ENCODE measurements at places on chromosomes 11 and 22.

DNA sequence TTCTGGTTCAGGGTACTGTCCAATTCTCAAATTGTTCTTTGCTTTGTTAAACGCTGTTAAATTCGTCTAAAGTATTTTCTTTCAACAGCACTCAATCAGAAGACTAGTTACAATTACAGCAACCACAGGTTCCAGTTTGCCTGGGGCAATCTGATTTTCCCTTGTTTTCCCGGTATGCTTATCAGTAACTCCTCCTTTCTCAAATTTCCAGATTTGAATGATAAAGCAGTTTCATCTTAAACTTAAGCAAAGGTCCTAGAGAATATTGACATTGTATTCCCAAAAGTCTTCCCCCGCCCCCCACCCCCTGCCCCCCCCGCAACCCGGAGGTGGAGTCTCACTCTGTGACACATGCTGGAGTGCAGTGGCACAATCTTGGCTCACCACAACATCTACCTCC lies 10.5 kb upstream of the USP28 start:
- DNase-seq, result no peak

GRCh38 chr11:130480711-130481140 lies 32.3 kb downstream of the ADAMTS15 start:
- DNase-seq, result no peak

- DNase-seq, result no peak
These were observed 46.3 kb upstream of the ALKBH3 start for GRCh38 chr11:43834286-43834685.

DNA sequence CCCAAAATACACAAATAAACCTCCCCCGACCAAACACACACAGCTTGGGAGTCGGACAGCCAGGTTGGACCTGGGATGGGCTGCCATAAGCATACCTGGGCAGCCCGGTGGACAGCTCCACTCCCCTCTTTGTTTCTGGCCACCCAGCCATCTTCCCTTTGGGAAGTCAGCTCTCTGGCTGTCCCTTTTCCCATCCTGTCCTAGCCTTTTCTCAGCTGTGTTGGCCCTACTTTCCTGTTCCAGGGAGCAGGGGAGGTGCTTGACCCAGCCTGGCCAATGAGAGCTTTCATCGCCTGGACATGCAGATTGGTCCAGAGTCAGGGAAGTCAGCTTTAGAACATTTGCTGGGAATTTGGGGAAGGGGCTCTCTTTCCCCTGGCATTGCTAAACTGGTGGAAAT lies 68.7 kb upstream of the NECTIN1 start:
- no peak for DNase-seq

DNA sequence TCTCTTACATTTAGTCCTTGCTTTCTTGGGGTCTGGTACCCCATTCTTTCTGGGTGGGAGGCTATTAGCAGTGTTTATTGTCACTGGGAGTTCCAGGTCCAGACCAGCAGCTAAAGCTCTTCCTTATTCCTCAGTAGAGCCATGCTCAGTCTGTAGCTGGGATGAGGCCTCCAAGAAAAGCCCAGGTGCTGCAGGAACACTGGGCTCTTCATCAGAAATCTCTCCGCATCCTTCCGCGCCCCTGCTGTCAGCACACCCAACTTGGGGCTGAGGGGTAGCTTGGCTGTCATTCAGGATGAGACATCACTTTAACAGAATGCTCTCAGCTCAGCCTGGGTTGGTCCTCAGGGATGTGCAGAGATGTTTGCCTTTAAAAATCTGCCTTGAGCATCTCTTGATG lies 97.5 kb downstream of the GRAMD1B start:
- no peak for DNase-seq

DNA sequence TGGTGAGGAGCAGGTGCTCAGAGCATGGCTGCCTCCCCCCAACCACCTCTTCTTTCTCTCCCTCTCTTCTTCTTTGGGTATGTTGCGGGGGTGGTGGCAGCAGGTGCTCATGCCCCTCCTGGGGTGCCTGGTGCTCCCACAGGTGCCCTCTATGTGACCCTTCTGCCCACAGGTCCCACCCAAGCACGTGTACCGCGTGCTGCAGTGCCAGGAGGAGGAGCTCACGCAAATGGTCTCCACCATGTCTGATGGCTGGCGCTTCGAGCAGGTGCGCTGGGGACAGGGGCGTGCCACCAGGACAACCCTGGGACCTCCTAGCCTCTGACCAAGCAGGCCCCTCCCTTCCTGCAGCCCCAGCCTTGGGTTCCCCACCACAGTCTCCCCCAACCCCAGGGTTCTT lies 5.7 kb downstream of the KCTD17 start:
- no peak for DNase-seq

DNA sequence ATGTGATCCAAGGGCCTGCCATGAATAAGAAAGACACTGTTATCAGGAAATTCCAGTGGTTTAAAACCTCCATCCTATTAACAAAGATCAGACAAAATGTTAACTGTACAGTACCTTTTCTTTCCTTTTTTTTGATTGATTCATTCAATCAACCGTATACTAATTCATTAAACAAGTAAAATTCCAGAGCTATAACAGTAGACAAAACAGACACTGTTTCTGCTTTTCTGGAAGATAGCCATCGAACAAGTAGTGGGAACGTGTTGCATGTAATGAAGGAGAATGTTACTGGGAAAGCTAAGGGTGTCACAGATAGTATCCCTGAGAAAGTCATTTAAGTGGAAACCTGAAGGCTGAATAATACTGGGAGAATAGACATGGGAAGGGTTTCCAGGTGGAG lies 73.7 kb upstream of the ALKBH3 start:
- no peak for DNase-seq

- no peak for DNase-seq
These were observed 553.5 kb downstream of the TBC1D22A start for GRCh38 chr22:47315862-47316419.

- DNase-seq, result no peak
These were observed 18.8 kb downstream of the LARGE2 start for GRCh38 chr11:45941285-45941684.

DNA sequence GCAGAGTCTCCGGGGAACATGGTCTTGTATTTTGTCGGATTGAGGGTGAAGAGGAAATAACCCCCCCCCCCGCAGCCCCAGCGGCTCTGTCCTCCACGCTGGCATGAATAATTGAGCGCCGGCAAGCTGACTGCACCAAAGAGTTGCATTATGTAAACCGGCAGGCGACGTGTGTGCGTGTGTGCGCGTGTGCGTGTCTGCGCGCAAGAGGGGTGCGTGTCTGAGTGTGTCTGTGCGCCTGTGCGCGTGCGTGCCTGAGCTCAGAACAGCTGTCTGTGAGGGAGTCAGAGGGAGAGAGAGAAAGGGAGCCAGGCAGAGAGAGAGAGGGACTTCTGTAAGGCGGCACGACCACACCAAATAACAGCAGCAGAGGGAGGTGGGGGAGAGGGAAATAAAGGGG lies 94.4 kb downstream of the SCN3B start:
- DNase-seq, result peak; percentile 77

DNA sequence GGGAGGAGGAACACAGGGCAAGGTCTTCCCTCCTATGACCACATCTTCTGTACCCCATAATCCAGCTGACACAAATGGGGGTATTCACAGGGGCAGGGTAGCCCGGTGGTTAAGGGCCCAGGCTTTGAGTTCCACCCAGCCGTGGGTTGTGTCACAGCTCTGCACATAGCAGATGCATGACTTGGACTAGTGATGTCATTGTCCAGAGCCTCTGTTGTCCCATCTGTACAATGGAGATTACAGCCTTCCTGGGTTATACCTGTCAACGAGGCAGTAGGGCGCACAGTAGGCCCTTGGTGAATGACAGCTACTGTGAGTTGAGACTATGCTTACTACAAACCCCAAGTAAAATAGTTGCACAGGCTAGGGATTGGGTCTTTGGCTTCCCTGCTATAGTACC lies 99.3 kb upstream of the CRYBB3 start:
- no peak for DNase-seq

DNA sequence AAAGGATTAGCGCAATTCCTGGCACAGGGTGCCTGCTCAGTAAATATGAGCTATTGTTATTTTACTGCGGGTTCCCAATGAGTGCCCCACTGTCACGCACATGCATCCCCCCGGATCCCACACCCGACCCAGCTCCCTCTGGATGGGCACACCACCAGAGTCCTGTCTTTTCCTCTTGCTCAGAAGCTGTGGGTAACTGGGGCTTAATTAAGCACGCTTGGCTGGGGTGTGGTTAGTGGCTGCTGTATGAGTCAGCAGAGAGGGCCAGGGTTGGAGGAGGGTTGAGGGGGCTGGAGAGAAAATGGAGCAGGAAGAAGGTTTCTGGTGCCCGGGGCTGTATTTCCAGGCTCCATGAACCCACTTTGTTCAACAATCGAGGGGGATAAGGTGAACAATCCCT lies 30.3 kb upstream of the NECTIN1 start:
- DNase-seq, result no peak

DNA sequence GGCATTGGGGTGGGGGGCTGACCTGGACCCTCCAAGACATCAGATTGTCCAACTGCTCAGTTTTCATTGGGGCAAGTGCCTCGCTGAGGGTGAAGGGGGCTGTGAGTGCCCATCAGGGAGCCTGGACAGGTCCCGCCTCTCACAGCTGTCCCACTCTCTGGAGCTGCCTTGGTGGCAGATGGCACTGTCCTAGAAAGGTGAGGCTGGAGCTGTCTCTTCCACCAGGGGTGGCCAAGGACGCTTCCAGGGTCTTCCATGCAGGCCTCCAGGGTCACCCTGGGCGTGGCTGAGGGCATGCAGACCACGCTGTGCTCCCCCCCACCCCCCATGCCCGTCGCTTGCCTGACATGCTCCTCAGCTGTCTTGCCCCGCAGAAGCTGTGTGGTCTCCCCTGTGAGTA lies 53.5 kb upstream of the CCDC188 start:
- DNase-seq, result no peak

- DNase-seq, result peak; percentile 97
These were observed at the start of gene SERGEF for GRCh38 chr11:18012906-18013781. Gene SERGEF (minus strand): TSS chr11:18013047. CDS start chr11:18013010, 37 bp downstream.

- DNase-seq, result no peak
These were observed 930 bp downstream of the SCYL1 start for GRCh38 chr11:65525546-65526480.

- no peak for DNase-seq
These were observed 77.8 kb upstream of the DDI1 start for GRCh38 chr11:103958475-103959215.

DNA sequence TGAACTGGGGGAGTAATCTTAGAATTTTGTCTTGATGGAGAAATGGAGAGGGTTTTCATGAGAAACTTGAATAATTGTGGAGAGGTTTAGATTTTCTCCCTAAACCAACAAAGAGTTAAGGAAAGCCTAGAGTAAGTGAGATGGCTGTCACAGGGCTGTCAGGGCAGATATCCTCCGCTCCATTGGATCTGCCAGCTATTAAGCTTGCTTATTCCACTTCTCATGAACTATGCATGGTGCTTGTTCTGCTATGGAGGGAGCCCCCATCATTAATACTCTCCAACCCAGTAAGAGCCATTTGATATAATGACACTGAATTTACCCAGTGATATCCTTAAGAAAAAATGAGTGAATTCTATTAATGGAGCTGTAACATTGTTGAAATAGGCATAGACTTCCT lies 342.8 kb upstream of the MTNR1B start:
- DNase-seq, result no peak

GRCh38 chr11:113684496-113684895 lies 21.6 kb downstream of the TMPRSS5 start:
- DNase-seq, result no peak

DNA sequence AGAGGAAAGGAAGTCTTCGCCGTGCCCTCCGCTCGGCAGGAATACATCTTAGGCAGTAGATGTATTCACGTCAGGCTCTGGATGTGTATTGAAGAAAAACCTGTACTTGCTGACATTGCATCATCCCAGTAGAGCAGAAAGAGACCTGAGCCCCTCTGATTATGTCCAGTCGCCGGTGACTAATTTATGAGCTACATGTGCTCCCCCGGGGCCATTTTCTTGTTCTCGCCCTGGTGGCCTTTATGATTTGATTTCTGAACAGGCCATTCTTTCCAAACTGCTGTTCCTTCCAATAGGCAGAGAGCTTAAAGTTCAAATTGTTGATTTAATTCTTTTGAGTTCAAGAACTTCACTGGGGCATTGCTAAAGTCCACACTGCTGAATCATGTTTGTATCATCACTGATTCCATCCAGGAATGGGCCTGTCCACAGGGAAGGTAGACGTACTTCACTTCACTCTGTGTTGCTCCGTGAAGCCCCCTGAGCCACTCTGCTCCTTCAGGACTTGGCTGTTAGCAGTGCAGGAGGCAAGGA lies 137.3 kb upstream of the RASSF10 start:
- no peak for DNase-seq

DNA sequence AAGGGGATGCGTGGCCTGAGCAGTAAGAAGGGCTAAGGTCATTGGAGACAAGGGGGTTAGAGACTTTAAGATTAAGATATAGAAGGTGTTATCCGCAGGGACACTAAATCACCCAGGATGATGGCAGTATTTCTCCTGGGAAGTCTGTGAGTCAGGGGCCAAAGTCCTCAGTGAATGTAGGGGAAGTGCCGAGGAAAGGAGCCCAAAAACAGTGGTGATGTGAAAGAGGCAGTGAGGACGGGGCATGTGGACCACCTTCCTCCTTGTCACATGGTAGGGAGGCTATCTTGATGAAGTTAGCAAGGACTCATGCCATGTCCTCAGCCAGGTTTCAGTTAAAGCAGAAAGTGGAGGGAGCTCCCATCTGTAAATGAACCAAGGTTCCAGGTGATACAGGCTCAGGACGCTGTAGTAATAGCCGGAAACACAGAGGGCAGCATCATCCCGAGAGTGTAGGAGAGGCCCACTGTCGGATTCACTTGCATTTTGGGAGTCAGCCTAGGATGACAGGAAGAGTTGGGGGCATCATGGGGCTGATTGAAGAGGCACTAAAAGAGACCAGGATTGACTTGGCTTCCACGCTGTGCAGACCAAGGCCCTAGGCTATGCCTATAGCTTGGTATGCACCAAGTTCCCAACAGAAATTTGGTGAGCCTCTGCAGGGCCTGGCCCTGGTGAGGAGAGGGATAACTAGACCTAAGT lies 33.5 kb downstream of the WEE1 start:
- DNase-seq, result no peak

DNA sequence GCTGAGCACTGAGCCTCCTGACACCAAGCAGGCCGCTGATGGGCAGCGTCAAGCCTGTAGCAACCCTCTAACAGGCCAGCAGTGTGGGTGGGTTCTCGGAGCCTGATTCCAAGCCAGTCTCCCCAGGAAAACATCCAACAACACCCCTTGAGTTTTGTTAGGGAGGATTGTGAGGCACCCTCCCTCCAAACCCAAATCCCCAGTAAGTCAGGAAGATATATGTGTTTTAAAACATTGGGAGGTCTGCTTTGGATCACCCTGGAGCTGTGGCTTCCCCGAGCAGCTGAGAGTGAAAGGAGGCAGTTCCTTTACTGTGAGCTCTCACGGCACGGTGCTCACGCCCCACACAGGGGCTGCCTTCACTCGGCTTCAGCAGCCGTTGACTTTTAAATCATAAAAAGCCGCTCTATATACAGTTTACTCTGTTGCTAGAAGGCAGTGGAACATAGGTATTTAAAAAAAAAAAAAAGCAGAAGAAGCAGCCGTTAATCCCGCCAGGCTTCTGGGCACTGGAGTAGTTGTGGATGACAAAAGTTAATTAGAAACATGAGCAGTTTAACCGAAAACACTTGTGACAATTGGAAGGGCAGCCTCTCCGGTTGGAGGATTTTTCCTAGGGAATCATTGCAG lies 218.6 kb downstream of the NAV2 start:
- DNase-seq, result no peak

Data from NCI-H774 (cell line).